ENCODE measurements at places on chromosomes 1 and 21. TPM values are rescaled to one million over a fixed set of nuclear protein-coding genes. Genes with fewer than 3 reads are reported as not detected.

Gene RIPPLY3
- under 0.01 TPM for total RNA-seq

Gene TEDDM1
- not detected for total RNA-seq

Gene OR6K3
- total RNA-seq, result not detected

Gene KCND3
- 0.13 TPM for total RNA-seq

Gene HSPA6
- 1.5 TPM for total RNA-seq

Gene C8A
- not detected for total RNA-seq

- DNase-seq, result no peak
Observed at GRCh38 chr1:88399690-88400089, 284.4 kb upstream of the PKN2 start.

- DNase-seq, result peak; percentile 28
Observed at GRCh38 chr1:58836408-58836807, 52.6 kb upstream of the JUN start.

- peak; percentile 11 for DNase-seq
Observed at GRCh38 chr1:225343618-225344017, 84.2 kb downstream of the LBR start.

DNA sequence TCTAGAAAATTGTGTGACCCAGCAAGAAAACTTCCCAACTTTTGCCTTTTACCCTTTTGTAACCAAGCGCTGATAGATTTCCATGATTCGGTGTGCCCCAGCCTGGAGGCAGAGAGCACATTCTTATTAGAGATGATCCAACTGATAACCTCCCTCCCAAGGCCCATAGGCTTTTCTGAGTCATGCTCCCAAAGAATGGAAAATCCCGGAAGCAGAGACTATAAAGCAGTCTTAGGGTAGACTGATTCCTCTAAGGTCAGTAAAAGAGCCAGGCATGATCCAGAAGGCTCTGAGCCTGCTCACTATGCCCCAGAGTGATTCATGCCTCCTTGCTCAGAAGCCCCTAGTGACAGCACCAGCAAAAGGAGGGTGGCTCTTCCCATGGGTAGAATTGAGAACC, 4.3 kb downstream of the CAMK1G start:
- DNase-seq, result peak; percentile 58

DNA sequence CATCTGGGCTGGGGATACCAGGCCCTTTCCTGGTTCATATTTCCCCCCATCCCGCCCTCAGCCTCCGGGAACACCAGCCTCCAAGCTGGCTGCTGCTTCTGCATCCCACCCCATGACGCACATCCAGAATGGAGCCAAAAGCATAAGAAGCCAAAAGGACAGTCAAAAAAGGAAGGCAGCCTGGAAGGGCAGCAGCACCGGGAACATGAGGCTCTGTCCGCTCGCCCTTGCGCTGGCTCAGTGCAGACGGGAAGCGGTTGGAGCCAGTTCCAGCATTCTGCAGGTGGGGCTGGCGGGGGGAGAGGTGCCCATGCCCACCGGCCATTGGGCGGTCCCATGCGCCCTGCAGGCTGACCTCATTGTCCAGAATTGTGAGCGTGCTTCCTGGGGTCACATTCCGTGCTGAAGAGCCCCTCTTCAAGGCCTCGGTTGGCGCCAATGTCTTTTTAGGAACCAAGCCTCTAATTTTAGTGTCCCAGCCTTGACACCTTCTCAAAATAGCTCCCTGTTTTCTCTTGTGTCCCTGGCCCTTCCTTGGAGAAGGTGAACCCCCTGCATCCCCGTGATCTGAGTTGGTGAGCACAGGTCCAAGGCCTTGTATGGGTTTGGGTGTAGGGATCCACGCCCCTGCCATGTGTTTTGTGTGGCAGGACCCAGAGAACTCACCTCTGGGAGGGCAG, 28.4 kb upstream of the NPPB start:
- DNase-seq, result peak; percentile 68

DNA sequence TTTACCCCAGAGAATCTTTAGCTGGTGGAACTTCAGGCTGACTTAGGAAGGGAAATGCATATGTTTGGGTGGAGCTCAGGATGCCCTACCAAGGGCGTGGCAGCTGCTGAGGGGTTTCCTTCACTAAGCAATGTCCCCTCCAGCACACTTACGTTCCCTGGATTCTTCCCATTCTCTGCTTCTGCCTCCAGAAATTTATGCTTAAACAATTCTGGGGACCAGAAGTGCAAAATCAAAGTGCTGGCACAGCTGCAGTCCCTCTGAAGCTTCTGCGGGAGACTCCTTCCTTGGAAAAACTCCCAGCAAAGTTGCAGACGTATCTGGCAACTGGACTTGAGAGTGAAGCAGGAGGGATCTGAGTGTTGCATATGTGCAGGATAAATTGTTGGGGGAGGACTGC, 402.8 kb downstream of the PCP4 start:
- no peak for DNase-seq

DNA sequence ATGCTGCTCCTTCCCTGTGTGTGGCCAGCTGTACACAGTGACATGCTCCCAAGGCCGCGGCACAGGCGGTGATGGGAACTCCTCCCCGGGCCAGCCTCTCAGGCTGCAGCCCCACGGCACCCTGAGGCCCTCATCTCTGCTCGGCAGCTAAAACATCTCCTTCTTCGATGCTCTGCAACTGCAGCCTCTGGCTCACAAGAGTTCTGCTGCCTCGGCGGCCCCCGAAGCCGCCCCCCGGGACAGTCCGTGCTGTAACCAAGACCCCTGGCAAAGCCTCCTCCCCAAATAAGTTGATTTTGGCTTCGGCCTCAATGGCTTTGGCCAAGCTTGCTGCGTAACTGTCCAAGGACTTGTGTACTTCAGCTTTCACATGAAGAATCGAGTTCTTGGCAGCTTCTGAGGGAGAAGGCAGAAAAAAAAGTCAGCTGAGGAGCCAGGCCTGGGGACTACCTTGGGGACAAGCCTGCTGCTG, 51.3 kb downstream of the GPR161 start:
- no peak for DNase-seq

GRCh38 chr1:154418062-154418921, 13.1 kb downstream of the IL6R start:
- DNase-seq, result peak; percentile 91

GRCh38 chr1:179921981-179922872, 32.4 kb upstream of the CEP350 start:
- no peak for DNase-seq

- peak; percentile 19 for DNase-seq
Observed at GRCh38 chr1:199545780-199546179, 481.7 kb upstream of the NR5A2 start.

GRCh38 chr1:179754041-179754624, 11.0 kb downstream of the FAM163A start:
- DNase-seq, result no peak

GRCh38 chr1:202568826-202569225, 141.4 kb downstream of the SYT2 start:
- DNase-seq, result no peak

DNA sequence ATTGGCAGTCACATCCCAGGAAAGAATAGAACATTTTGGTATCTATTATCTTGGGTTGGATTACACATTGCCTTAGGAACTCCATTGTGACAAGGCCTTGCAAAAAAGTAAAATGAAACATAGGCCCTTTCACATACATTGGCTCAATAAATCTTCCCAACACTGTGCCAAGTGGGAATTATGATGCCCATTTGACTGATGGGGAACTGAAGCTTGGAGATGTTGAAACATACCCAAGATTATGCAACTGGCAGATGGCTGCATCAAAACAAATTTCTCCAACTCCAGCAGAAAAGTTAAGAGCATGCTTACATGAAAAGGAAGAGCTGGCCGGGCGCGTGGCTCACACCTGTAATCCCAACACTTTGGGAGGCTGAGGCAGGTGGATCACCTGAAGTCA, 26.9 kb downstream of the PLEKHO1 start:
- DNase-seq, result no peak

- DNase-seq, result no peak
Observed at GRCh38 chr1:239322369-239322768, 64.0 kb upstream of the CHRM3 start.

- no peak for DNase-seq
Observed at GRCh38 chr1:175073061-175073460, 5.4 kb downstream of the TNN start.

DNA sequence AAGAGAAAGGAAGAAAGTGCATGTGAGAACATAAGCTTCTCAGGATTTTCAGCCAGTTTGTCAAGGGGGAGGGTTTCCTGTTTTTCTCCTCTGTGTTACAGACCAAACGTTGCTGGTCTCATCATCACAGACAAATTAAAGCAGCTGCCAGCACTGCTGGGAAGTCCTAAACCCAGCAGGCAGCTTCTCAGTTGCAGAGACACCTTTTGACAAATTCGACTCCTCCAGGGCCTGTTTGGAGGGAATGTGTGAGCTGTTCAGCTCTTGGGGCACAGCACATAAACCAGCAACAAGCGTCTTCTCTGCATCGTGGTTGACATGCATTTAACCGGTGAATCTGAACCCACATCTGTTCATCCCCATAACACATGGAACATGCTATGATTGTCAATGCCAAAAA, 454.6 kb upstream of the RUNX1 start:
- DNase-seq, result peak; percentile 24
